ENCODE measurements at places on chromosomes 4 and X.

- DNase-seq = peak; percentile 40
Observed at GRCh38 chr4:105472871-105473323, 965 bp downstream of the PPA2 start.

DNA sequence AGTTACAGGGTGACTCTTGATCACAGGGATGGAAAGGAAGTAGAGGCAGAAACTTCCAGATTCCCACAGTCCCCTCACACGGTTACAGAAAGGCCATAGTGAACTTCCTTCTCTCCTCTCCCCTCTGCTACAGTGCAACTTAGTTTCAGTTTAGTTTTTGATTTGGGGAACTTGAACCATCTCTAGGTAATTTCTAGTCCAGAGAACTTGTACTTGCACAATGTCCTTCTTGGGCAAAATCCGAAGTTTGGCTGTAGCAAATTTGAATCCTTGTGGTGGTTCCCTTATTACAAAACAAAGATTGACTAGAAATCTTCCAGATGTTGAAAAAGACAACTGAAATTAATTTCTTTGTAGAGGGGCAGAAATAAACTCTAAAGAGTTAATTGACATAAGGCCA, 1.2 kb upstream of the BLTP1 start:
- no peak for DNase-seq

- no peak for DNase-seq
Observed at GRCh38 chrX:143025628-143026027, at the start of gene SPANXN4. Gene SPANXN4, plus strand, starts transcription at chrX:143025928. Its CDS starts 87 bp downstream, at chrX:143026015.

DNA sequence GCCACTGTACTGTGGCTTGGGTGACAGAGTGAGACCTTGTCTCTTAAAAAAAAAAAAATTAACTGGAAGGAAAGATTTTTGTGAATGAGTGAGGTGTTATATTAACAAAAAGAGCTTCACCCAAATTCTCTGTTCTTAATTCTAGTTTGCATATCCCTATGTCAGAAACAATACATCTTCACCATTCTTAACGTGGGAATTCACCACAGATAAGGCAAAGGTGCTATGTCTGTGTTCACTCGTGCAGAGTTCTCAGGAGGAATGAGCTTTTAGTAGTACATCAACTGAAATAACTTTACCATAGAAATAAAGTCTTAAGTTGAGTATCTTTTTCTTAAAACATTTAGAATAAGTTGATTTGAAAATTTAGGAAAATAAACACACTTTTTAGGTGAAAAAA, 135.1 kb downstream of the RAPGEF2 start:
- DNase-seq = no peak

- DNase-seq = peak; percentile 43
Observed at GRCh38 chr4:108036213-108036612, 46.5 kb downstream of the HADH start.

DNA sequence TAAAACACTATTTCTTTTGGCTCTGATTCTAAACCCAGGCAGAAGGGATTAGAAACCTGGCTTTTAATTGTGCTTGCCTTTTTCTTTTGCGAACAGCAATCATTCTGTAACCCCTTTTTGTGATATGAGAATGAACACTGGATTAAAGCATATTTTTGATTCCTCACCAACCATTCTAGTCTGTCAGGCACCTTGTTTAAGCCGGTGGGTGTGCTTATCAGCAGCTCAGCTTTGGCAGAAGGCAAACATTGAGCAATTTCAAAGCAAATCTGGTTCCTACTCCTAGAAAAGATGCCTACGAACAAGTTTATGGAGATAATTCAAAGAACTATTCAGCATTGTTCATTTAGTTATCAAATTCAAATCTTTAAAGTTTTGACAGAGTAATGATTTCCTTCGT, 265.1 kb upstream of the FAM241A start:
- no peak for DNase-seq

DNA sequence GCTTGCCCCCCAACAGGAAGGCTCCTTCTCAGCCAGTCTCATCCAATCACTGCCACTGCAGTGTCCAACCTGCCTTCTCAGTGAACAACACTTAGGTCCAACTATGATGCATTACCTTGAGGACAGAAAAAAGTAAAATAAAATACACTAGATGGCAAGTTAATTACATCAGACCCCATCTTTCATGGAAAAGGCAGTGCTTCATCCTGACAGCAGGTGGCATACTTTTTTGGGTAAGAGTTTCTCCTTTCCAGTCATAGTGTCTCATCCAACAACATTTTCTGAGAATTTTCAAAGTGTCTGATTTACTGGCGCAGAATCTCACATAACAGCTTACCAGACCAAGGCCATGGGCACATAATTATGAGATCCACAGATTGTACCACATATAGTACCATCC, 1742.8 kb downstream of the PCDH7 start:
- DNase-seq = no peak

GRCh38 chr4:100147198-100147597, 43.1 kb downstream of the DDIT4L start:
- no peak for DNase-seq

DNA sequence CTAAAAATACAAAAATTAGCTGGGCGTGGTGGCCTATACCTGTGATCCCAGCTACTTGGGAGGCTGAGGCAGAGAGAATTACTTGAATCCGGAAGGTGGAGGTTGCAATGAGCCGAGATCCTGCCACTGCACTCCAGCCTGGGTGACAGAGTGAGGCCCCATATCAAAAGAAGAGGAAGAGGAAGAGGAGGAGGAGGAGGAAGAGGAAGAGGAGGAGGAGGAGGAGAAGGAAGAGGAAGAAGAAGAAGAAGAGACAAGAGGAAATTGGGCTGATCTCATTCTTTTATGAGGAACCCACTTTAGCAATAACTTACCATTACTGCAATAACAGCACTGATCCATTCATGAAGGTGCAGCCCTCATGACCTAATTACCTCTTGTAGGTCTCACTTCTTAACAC, 138.9 kb upstream of the GIMD1 start:
- DNase-seq = no peak

DNA sequence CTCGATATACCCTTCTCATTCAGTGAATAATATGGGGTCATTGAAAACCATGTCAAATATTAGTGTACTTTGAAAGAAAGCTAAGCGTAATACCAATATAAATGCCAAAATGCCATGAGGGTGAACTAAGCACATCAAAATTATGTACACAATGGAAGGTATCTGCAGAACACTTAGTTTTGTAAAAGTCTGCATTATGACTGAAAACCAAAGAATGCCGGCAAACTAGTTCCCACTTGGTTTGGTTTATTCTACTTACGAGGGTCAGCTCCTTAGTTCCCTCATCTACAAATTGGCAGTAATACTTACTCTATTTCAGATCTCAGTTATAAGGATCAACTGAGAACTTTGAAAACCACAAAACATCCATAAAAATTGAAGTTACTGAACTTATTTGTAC, 27.3 kb downstream of the RPS6KA6 start:
- no peak for DNase-seq

GRCh38 chrX:118536687-118537461, 41.3 kb downstream of the DOCK11 start:
- DNase-seq = no peak

DNA sequence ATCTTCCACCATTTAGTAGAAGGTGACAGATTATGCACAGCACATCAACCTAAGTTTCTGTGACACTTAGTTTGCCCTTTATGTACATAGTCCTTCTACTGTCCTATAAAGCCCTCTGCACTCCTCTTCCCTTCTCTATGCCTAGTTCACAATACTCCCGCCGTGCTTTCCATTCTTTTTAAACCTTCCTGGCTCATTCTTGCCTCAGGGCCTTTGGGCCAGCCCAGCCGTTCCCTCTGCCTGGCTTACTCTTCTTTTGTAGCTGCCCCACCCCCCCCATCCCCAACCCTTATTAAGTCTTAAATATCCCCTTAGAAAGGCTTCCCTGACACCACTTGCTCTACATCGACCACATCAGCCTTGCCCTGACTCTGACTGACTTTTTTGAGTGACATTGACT, 33.0 kb downstream of the SGMS2 start:
- DNase-seq = no peak

GRCh38 chr4:120850018-120850599, 72.4 kb downstream of the PRDM5 start:
- DNase-seq = no peak

GRCh38 chrX:123303429-123303828, 119.4 kb downstream of the GRIA3 start:
- no peak for DNase-seq

DNA sequence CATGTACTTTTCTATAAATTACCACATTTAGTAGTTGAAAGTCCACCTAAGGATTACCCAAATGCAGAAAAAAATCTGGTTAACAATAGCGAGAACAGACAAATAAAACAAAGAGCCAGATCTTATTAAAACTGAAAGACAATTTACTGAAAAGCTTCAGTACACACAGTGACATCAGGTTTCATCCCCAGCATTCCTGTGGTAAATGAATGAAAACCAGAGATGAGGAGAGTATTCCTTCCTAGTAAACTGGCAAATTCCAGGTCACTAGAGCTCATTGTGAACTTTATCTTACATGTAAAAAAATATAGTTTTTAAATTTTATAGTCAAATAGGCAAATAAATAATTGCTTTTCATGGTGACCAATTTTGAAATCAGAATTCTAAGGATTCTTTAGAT, 1290.5 kb downstream of the ADGRL3 start:
- DNase-seq = no peak

- DNase-seq = no peak
Observed at GRCh38 chrX:20529711-20530110, 263.0 kb upstream of the RPS6KA3 start.

DNA sequence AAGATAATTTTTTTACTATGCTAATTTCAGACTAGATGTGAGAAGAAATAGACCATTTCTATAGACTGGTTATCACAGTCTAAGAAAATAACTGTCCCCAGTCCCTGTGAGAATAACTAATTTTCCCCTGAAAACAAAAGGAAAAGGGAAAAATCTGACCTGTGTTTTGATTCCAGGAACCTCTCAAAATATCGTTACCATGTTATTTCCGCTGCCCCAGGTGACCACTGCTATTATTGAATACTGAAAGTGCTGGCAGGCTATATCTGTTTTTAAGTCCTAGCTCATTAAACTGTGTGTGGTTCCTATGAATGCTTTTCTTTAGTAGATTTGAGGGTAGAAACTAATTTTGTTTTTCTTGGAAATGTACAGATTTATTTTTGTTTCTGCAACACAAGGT, 83.6 kb downstream of the GAB1 start:
- no peak for DNase-seq

DNA sequence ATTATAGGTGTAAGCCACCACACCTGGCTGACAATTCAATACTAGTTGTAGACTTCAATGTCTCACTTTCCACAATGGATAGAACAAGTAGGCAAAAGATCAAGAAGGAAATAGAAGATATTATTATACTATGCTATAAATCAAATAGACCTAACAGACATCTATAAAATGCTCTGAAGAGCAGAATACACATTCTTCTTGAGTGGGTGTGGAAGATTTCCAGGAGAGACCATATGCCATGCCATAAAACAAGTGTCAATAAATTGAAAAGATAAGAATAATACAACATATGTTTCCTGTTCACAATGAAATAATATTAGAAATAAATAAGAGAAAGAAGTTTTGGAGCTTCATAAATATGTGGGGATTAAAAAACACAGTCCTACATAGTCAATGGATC, 179.3 kb upstream of the AMOT start:
- DNase-seq = no peak

GRCh38 chrX:6505960-6506359, 29.0 kb downstream of the VCX3A start:
- DNase-seq = no peak

DNA sequence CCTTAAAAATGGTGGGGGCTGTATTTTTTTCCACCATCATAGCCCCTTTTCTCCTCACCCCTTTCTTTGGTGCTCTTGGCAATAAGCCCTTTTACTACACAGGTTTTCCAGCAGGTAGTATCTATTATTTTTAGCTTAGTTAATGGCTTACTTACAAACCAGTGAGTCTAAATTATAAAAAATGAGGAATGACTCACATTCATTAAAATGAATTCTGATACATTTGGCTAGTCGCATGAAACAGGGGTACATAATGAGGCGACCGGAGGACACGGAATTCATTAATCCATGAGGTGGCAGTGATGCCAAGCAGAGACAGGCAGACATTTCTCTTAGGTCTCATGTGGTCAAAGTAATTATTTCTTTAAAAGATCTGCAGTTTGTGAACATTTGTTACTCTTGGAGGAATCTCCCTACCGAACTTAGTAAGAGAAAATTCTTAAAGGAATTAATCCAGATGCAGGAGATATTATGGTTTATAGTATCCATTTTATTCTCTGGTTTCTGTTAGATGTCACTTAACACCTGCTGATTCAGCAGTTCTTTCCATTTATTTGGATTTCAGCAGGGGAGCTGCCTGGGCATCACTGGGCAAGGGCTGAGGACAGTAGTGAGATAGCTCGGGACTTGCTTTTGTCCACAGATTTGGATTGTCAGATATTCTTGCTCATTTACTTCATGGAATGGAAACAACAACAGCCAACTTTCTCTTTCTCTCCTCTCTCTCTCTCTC, 575.0 kb upstream of the NR3C2 start:
- no peak for DNase-seq

GRCh38 chr4:82620126-82620735, 58.4 kb upstream of the TMEM150C start:
- DNase-seq = no peak

GRCh38 chr4:676871-677235, 2.5 kb downstream of the MYL5 start:
- DNase-seq = no peak

GRCh38 chr4:1910643-1911042, 39.5 kb downstream of the NSD2 start:
- no peak for DNase-seq

GRCh38 chr4:143641361-143641760, 59.1 kb downstream of the FREM3 start:
- no peak for DNase-seq

DNA sequence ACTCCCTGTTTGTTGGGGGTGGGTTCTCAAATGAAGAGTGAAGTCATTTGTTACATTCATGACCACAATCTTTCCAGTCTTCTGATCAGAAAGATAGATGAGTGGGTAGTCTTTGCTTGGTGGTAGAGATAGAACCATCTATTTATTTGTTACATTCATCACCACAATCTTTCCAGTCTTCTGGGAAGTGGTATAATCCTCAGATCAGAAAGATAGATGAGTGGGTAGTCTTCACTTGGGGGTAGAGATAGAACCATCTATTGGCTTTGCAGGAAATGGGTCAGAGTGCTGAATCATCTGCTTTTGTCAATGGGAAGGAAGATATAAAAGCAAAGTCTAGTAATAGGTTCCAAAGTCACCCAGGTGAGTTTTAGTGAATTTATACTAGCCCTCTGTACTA, 64.2 kb upstream of the EPGN start:
- DNase-seq = no peak

DNA sequence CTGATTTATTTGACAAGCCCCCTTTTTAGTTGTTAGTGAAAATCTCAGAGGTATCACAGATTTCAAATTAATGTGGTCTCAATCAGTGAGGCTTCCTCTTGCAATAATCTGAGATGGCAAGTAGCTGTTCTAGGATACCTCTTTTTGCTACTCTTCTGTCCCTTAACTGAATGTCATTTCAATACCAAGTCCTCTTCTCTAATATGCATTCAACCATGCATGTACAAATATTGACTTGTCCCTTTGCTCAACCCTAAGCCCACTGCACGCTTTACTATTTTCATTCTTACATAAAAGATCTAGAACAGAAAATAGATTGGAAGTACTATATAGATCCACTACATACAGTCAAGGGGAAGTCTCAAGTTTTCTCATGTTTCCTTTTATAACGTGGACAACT, 164.2 kb downstream of the CBR4 start:
- no peak for DNase-seq

- no peak for DNase-seq
Observed at GRCh38 chr4:148998719-148999118, 556.5 kb upstream of the NR3C2 start.

- DNase-seq = no peak
Observed at GRCh38 chrX:23752740-23753415, 9.8 kb upstream of the ACOT9 start.

- DNase-seq = no peak
Observed at GRCh38 chr4:64718091-64718490, 308.8 kb upstream of the TECRL start.
